HCT116 (cell line): ENCODE measurements at places on chromosomes 7 and 10.

GRCh38 chr7:82517050-82517449 lies 73.5 kb upstream of the CACNA2D1 start:
- DNase-seq = no peak

DNA sequence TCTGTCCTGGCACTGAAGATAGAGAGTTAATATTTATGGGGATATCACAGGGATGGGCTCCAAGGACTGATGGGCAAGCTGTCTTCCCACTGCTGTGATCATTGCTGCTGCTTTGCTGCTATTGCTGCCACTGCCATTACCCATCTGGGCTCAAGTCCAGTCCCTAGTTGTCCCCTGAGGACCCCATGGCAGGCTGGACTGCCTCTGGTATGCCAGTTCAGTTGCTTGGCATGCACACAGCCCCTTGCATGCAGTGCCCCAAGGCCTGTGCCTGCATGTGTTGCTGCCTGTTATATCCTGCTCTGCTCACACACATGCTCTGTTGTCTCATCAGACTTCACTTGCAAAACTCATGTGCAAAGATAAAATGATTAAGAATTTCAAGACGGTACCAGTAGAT lies 109.5 kb downstream of the ADRA2A start:
- no peak for DNase-seq

DNA sequence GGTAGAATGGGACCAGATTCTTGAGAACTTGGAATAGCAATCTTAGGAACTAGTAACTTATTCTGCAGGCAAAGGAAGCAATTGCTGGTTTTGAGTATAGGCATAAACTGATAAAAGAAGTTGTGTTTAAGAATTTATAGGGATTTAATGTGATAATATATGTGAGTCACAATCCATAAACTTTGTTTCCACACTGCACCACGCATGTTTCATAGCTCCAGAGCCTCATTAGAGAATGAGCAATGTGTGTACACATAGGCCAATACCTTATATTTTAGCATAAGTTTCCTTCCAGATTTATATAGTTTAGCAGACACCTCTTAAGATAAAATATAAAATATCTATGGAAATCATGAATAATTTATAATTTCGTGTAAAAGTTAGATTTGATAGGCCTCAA lies 175.5 kb upstream of the SEMA3A start:
- no peak for DNase-seq

- DNase-seq = no peak
Observed at GRCh38 chr10:132162590-132163277, 24.0 kb upstream of the DPYSL4 start.

DNA sequence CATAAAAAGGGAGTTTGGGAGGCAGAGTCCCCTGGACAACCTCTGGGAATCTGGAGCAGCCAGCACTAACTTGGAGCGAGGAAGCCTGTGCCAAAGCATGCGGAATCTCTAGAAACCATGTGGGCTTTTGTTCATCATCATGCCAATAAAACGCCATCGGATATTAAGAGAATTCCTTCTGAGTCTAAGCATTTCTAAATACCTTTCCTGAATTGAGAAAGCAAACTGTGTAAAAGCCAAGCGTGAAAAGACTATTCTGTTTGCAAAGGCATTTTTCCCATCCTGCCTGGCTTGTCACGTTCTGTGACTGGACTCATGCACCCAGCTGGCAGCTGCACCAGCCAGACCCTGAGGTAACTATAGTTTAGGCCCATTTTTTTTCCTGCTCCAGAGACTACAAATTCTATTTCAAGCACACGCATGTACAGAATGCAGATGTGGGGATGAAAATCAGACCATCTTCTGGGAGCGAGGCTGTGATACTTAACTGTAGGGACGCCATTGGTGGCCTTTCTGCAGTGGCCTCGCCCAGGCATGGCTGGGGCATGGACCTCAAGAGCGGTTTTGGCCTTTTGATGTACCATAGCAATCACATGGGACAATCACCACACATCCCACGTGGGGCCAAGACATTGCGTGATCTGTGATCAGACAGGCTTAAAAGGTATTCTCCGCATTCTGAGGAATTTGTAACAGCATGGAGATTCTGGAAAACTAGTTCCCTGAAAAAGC lies 218.9 kb downstream of the KIAA1217 start:
- DNase-seq = no peak

GRCh38 chr7:38630720-38631673 lies at the start of gene AMPH:
Gene AMPH (minus strand): TSS chr7:38631373. CDS start chr7:38631351, 22 bp downstream.
- DNase-seq = no peak

DNA sequence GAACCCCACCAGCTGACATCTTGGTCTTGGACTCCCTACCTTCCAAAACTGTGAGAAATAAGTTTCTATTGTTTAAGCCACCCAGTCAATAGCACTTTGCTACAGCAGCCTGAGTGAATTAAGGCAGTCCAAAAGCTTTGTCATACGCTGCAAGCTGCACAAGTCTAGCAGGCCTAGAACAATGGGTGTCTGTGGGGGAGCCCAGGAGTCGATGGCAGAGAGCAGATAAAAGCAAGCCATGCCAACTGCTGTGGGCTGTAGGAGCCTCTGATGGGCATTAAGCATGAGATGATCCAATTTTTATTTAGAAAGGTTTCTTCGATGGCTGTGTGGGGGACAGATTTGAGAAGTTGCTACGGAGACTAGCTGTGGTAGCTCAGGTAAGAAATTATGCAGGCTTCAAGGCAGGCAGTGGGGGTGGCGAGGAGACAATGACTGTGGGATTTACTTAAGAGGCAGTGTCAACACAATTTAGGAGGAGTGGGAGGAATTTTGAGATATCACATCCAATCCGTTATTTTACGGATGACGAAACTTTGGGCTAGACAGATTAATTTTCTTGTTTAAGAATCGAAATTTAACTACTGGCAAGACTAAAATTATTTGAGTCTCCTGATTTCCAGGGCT lies 110.4 kb downstream of the NRCAM start:
- DNase-seq = no peak

DNA sequence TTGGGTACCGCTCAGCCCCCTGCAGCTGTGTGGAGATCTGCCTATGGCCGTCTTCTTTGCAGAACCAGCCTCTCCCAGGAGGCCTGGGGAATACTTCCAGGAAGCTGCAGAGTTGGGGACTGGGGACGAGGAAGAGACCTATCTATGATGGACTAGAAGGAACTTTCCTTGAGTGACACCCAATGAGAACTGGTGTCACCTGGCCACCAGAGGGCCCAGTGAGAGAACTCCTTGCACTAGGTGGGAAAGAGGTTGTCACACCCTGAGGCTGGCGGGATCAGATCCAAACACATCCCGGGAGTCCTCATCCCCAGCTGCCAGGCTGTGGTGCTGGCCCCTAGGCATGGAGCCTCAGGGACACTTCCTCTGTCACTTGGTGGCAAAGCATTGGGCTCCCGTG lies 4.9 kb upstream of the GRID2IP start:
- DNase-seq = no peak

- no peak for DNase-seq
Observed at GRCh38 chr10:11587722-11588259, 23.7 kb downstream of the USP6NL start.

DNA sequence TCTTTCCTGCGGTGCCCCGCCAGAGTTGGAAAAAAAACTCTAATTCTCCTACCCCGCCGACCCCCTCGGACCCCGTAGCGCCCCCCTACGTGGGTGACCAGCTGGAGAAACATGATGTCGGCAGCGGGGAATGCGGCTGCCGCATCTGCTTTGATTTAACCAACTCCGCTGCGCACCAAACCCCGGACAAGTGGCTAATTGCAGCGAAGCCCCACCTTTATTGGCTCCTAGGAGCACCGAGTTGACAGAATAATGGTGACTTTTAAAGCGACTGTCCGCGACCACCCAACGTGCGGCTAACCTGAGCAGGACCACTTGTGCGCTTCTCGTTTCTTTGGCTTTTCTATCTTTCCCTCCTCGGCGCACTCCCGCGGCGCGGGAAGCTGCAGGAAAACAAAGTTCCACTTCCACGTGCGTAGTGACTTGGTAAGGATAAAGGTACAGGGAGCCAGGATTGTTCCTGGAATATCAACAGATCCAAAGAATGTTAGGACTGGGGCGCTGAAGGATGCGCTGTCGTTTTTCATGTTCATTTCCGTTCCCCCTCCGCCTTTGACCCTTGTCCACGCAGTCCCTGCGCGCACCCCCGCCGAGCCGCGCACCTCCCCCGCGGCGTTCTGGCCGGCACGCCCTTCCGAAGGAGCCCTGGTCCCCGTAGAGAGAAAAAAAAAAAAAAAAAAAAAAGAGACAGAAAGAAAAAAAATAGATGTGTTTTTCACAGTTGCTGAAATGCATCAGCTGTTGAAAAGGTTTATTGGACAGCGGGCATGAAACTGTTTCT lies 1.4 kb downstream of the WNT16 start:
- DNase-seq = no peak

GRCh38 chr7:26500749-26501352 lies 209.2 kb downstream of the SNX10 start:
- peak; percentile 15 for DNase-seq

GRCh38 chr7:87226495-87226894 lies 7.0 kb upstream of the TMEM243 start:
- DNase-seq = no peak

- no peak for DNase-seq
Observed at GRCh38 chr7:11970132-11970531, 138.1 kb upstream of the THSD7A start.

GRCh38 chr7:126948664-126949063 lies 304.1 kb downstream of the GRM8 start:
- no peak for DNase-seq

DNA sequence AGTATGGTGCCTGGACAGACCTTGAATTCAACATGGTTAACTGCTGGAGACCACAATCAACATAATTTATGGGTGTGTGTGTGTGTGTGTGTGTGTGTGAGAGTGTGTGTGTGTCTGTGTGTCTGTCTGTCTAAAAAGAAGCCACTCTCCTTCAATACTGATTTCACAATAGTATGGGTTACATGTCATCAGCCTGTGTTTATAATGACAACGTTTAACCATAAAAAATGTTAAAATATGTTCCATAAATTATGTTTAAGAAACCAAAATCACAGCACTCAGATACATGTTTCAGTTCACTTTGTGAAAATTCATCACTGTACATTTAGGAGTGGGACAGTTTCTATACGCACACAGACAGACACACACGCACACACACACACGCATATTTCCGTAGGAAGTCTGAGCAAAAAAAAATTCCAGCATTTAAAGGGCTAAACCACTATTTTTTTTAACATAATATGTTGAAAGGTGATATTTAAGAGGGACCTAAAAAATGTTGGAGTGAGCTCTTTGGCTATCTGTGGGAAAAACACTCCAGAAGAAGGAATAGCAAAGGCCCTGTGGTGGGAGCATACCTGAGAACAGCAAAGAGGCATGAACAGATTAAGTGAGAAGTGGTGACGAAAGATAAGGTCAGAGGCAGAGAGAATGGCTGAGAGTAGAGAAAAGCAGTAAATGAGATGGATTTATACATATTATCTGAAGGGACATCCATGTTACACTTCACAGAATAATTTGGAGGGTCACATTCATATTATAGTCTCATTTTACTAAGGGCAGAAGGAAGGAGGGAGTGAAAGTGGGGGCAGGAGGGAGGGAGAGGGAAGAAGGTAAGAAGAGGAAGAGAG lies 10.9 kb downstream of the PDZD8 start:
- no peak for DNase-seq

- DNase-seq = no peak
Observed at GRCh38 chr7:130492523-130493274, 814 bp downstream of the MEST start.

- no peak for DNase-seq
Observed at GRCh38 chr7:151767557-151767956, 109.4 kb downstream of the PRKAG2 start.

GRCh38 chr10:100655760-100656421 lies 89.5 kb upstream of the PAX2 start:
- no peak for DNase-seq

- DNase-seq = no peak
Observed at GRCh38 chr10:71597821-71598498, 121.6 kb downstream of the C10orf105 start.

GRCh38 chr10:68043030-68043429 lies 32.1 kb downstream of the HERC4 start:
- no peak for DNase-seq

- no peak for DNase-seq
Observed at GRCh38 chr10:117519879-117520278, 22.7 kb upstream of the EMX2 start.

DNA sequence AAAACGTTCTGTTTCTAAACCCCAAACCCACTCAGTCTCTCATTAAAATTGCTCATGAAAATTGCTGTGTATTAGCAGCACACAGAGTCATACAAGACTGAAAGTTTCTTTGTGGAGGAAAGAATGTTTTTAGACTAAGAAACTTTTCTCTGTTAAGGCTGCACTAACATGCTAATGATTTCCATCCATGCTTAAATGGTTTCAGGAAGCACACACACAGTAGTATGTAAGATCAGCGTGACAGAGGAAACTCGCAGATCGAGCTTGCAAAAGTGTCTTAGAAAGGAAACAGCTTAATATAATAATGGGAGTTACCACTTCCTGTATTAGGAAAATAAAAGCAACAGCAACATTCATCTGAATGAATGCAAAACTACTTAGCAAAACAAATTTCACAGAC lies 112.7 kb downstream of the ICA1 start:
- no peak for DNase-seq
